Heart left ventricle (tissue), 16 donors: ENCODE measurements at places on chromosomes 3 and 15. TPM values are rescaled to one million over a fixed set of nuclear protein-coding genes. Genes with fewer than 3 reads are reported as not detected.
A peak's percentile ranks its signal among the peaks of the same experiment; 100 is the strongest.

DNA sequence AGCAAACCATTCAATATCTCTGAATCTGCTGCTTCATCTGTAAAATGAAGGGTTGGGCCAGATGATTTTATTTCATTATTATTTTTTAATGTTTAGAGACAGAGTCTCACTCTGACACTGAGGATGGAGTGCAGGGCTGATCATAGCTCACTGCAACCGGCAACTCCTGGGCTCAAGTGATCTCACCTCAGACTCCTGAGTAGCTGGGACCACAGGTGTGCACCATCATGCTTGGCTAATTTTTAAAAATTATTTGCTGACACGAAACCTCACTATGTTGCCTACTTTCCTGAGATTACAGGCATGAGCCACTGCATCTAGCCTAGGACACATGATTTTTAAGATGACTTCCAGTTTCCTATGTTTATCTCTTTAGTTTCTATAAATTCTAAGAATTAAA lies 105.8 kb downstream of the P3H2 start:
- peaks cover 10% of the 10 kb centered on the region for H3K4me1 ChIP-seq
- no peak overlapping the region for H3K4me3 ChIP-seq
- H3K36me3 ChIP-seq = no peaks in the 10 kb centered on the region
- no peaks in the 10 kb centered on the region for H3K27me3 ChIP-seq

GRCh38 chr15:35566991-35567390 lies 21.0 kb upstream of the DPH6 start:
- H3K4me1 ChIP-seq = no peaks in the 10 kb centered on the region
- no peaks in the 10 kb centered on the region for H3K27me3 ChIP-seq
- H3K36me3 ChIP-seq = no peaks in the 10 kb centered on the region
- peak overlapping the region; percentile 61 for H3K27ac ChIP-seq

DNA sequence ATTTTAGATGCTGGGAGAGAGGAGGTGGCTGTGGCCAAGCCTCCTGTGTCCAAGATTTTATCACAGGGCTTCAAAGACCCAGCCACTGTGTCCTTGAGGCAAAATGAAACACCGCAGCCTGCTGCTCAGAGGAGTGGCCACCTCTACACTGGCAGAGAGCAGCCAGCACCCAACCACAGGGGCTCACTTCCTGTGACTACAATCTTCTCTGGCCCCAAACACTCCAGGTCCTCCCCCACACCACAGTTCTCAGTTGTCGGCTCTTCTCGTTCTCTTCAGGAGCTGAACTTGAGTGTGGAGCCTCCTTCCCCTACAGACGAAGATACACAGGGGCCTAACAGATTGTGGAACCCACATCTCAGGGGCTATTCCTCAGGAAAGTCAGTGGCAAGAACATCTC lies 45.6 kb downstream of the CDAN1 start:
- H3K27ac ChIP-seq = no peak overlapping the region
- H3K27me3 ChIP-seq = no peaks in the 10 kb centered on the region
- H3K36me3 ChIP-seq = peaks cover 74% of the 10 kb centered on the region
- DNase-seq = no peak
- H3K4me1 ChIP-seq = no peaks in the 10 kb centered on the region

- DNase-seq = no peak
- H3K27me3 ChIP-seq = no peaks in the 10 kb centered on the region
- H3K4me3 ChIP-seq = no peak overlapping the region
- peaks cover 8% of the 10 kb centered on the region for H3K4me1 ChIP-seq
These were observed 158.0 kb upstream of the P2RY1 start for GRCh38 chr3:152676810-152677379.

- no peaks in the 10 kb centered on the region for H3K27me3 ChIP-seq
- H3K4me3 ChIP-seq = no peak overlapping the region
- H3K4me1 ChIP-seq = peaks cover 9% of the 10 kb centered on the region
- no peak overlapping the region for H3K27ac ChIP-seq
These were observed 54.7 kb downstream of the RAB11A start for GRCh38 chr15:65924004-65924403.

DNA sequence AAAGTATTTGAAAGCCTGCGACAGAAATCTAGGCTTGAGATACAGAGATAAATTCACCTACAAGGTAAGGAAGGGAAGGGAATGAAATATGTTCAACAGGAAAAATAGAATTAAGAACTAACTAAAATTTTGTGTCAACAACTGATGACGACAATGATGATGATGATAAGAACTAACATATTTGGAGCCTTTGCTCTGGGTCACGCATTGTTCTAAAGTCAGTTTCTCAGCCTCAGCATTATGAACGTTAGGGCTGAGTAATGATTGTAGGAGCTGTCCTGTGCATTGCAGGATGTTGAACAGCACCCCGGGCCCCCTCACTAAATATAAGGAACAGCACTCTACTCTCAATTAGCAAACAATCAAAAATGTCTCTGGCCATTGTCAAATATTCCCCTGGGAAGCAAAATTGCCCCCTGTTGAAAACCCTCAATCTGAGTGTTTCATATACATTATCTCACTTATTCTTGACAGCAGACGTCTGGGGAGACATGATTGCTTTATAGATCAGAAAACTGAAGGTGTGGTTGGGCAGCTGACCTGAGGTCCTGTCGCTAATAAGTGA lies 88.5 kb downstream of the ERC2 start:
- H3K27me3 ChIP-seq = no peaks in the 10 kb centered on the region
- no peaks in the 10 kb centered on the region for H3K4me1 ChIP-seq
- no peaks in the 10 kb centered on the region for H3K36me3 ChIP-seq
- no peak overlapping the region for H3K4me3 ChIP-seq
- H3K27ac ChIP-seq = no peak overlapping the region

DNA sequence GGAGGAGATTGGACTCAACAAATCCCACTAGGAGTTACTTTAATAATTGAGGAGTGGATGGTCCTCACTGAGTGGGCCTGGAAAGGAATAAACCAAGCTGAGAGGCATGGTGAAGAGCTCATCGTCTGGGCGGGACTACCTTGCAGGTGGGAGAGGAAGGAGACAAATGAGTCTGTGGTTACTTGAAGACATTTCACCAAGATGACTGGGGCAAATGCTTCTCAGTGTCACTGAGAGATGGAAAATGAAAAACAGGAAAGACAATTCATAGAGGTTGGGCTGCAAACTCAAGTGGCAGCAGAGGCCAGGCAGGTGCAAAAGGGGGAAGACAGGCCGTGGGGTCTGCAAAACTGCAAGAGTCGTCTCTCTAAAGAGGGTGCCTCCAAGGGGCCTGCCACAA lies 1.5 kb upstream of the ARHGAP31 start:
- H3K36me3 ChIP-seq = peaks cover under 1% of the 10 kb centered on the region
- H3K27me3 ChIP-seq = no peaks in the 10 kb centered on the region
- no peak for DNase-seq
- peak overlapping the region; percentile 99 for H3K27ac ChIP-seq
- H3K4me3 ChIP-seq = no peak overlapping the region

DNA sequence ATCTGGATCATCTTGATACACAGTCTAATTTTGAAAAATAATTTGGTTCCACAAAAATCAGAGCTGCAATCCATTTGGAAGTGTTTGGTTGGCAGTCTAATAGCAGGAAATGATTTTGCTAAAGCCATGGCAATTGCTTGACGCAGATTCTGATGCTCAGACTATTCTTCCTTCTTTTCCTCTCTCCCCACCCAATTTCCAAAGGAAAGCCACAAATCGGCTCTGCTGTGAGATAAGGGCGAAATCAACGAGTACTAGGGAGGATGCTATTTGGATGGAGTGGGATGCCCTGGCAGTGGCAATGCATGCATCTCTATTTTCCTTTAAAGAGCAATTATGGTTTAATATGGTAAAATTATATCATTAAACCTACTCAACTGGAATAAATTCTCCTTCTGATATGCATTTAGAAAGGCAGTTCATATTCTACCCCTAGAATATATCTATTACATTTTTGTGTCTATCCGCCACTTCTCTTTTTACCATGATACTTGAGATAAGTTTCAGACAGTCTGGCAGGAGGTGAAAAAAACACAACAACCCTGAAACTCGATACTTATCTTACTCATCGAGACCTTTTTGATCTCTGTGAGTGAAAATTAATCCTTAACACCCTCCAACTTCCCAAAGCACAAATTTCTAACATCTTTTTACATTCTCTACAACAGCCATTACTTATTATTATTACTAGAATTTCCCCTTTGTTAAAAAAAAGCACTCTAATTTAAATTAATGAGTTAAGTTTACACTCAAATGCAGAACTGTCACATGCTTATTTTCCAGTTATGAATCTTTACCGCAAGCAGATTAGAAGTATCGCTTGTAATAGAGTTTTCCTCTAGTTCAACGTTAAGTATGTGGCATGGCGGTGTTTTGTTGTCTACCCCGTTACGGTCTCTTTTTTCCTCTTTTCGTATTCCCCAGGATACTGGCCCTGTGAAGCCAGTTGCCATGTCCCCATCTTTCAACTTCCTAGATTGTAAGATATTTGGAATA lies 433.3 kb downstream of the FOXP1 start:
- H3K27ac ChIP-seq = no peak overlapping the region
- H3K27me3 ChIP-seq = no peaks in the 10 kb centered on the region
- no peaks in the 10 kb centered on the region for H3K36me3 ChIP-seq
- no peak overlapping the region for H3K4me3 ChIP-seq
- DNase-seq = no peak

- H3K27me3 ChIP-seq = no peaks in the 10 kb centered on the region
- no peaks in the 10 kb centered on the region for H3K36me3 ChIP-seq
- H3K4me3 ChIP-seq = no peak overlapping the region
- no peak overlapping the region for H3K27ac ChIP-seq
- H3K4me1 ChIP-seq = peaks cover 25% of the 10 kb centered on the region
- no peak for DNase-seq
These were observed 45.4 kb downstream of the LIPC start for GRCh38 chr15:58477170-58477569.

Gene FETUB
- total RNA-seq = not detected

Gene MAGEL2
- total RNA-seq = 0.15 TPM

Gene BNIP2
- 93.4 TPM for total RNA-seq

Gene SLCO2A1
- 28.4 TPM for total RNA-seq
